ENCODE measurements at places on chromosomes 13 and 19.

DNA sequence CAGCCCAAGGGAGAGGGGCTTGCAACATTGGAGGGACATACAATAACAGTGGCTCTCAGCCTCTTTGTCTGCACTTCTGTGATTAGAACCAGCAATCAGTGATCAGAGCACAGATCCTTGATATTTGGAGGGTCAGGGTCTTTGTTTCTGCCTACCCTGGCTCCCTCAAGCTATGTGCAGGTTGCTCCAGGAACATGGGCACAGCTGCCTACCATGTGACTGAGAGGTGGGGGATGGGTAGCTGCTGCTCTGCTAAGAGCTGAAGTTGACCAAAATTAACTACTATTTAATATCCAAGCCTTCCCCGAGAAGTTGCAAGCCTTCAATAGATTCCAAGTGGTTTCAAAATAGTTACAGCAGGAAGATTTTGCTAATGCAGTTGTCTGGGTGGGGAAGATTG lies 202.6 kb downstream of the ZIC5 start:
- no peaks in the 10 kb centered on the region for H3K27me3 ChIP-seq
- no peak overlapping the region for H3K4me3 ChIP-seq
- no peak overlapping the region for H3K27ac ChIP-seq
- H3K36me3 ChIP-seq: peaks cover 11% of the 10 kb centered on the region
- no peaks in the 10 kb centered on the region for H3K4me1 ChIP-seq

- no peak overlapping the region for H3K27ac ChIP-seq
- H3K27me3 ChIP-seq: peaks cover 24% of the 10 kb centered on the region
- no peaks in the 10 kb centered on the region for H3K36me3 ChIP-seq
- DNase-seq: no peak
- no peak overlapping the region for H3K4me3 ChIP-seq
Measured at GRCh38 chr19:31527443-31527842, 178.2 kb upstream of the TSHZ3 start.

DNA sequence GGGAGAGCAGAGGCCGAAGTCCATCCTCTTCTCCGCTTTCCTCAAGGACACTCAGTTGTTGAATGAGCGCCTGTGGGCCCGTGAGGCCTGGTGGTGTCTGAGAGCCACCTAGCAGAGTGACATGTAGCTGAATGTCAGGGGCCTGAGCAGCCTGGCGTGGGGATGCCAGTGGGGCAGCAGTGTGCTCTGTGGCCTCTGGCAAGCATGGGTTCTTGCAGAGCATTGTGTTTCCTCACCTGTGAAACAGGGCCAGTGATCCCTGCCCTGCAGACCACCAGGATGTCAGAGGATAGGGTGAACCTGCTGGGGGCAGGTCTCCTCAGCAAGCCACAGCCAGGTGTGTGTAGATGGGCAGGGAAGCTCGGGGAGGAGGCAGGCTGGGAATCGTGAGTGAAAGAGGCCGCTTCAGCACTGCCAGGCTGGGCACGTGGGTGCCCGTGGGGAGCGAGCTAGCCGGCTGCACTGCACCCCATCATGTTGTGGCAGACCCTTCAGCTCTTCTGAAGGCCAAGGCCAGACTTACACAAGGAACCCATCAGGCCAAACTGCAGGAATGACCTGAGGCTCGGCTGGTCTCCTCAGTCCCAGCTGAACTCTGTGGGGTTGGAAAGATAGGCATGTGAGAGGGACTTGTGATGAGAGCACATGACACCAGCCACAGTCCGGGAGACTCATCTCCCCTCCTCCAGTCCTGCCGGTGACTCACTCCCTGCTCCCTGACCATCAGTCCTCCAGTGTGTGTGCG lies 5.0 kb downstream of the PPP1R37 start:
- H3K36me3 ChIP-seq: no peaks in the 10 kb centered on the region
- H3K4me3 ChIP-seq: no peak overlapping the region
- H3K27me3 ChIP-seq: no peaks in the 10 kb centered on the region
- DNase-seq: peak; percentile 29
- peak overlapping the region; percentile 65 for H3K27ac ChIP-seq

DNA sequence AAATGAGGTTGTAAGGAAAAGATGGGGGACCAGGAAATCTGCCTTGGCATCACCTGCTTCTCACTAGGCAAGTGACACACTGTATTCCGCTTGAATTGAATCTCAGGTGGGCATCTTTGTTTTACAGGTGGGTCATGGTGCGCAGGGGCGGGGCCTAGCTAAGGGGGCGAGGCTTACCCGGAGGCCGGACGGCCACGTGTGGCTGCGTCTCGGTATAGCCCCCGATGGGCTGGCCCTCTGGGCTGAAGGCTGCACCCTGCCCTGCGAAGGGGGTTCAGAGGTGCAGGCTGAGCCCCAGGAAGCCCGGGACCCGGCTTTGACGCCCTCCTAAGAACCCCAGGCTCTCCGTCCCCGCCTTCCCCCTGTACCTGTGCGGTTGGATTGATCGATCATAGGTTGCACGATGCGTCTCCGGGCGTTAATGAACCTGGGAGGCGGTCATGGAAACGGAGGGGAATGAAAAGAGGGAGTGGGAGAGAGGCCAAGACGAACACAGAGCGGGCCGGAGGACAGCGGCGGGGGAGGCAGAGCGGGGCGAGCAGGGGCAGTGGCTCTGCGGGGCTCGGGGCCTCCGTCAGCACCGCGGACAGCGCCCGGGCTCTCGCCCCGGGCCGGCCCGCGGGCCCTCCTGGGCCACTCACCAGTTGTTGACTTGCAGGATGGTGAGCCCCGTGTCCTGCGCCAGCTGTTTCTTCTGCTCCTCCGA lies 12.5 kb downstream of the MEIS3 start:
- H3K27me3 ChIP-seq: peaks cover 95% of the 10 kb centered on the region
- no peaks in the 10 kb centered on the region for H3K4me1 ChIP-seq
- no peaks in the 10 kb centered on the region for H3K36me3 ChIP-seq

GRCh38 chr19:34961775-34962686 lies 2.0 kb downstream of the ZNF792 start:
- no peaks in the 10 kb centered on the region for H3K27me3 ChIP-seq
- no peak for DNase-seq
- H3K4me1 ChIP-seq: peaks cover 32% of the 10 kb centered on the region
- peak overlapping the region; percentile 97 for H3K4me3 ChIP-seq

GRCh38 chr13:111925146-111925875 lies 141.6 kb upstream of the SOX1 start:
- no peak for DNase-seq
- no peak overlapping the region for H3K27ac ChIP-seq
- peaks cover 95% of the 10 kb centered on the region for H3K27me3 ChIP-seq

- H3K4me1 ChIP-seq: peaks cover 19% of the 10 kb centered on the region
- H3K27me3 ChIP-seq: no peaks in the 10 kb centered on the region
- no peaks in the 10 kb centered on the region for H3K36me3 ChIP-seq
- peak within 1 kb of the TSS; percentile 54 for H3K4me3 ChIP-seq
Measured at GRCh38 chr19:35115177-35115951, at the start of gene FXYD3. Gene FXYD3, plus strand, starts transcription at chr19:35115823. Its CDS starts 3,554 bp downstream, at chr19:35119377.

GRCh38 chr19:33419788-33420130 lies 46.2 kb downstream of the CEBPG start:
- no peak overlapping the region for H3K4me3 ChIP-seq
- DNase-seq: no peak
- H3K4me1 ChIP-seq: peaks cover 5% of the 10 kb centered on the region
- H3K27ac ChIP-seq: no peak overlapping the region
- H3K36me3 ChIP-seq: no peaks in the 10 kb centered on the region

DNA sequence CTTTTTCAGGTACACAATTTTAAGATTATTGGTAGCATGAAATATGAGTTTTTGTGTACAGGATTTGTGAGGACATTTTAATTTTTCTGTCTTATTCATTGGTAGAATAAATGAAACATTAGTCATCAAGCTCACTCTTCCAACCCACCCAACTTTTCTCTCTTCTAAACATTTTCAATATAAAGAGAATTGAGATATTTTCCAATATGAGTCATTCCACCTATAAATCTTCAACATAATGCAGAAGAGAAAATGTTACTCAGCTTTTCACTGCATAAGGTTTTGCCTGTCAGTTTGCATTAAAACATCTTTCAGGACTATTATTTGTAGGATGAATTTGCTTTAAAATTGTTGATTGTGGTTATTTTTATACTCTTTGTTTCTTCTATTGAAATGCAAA lies 330.7 kb downstream of the PCDH20 start:
- H3K27me3 ChIP-seq: no peaks in the 10 kb centered on the region
- no peak overlapping the region for H3K27ac ChIP-seq
- no peak for DNase-seq

- no peak for DNase-seq
- no peaks in the 10 kb centered on the region for H3K36me3 ChIP-seq
- H3K27me3 ChIP-seq: no peaks in the 10 kb centered on the region
- no peak overlapping the region for H3K27ac ChIP-seq
- H3K4me3 ChIP-seq: no peak overlapping the region
- H3K4me1 ChIP-seq: peaks cover 6% of the 10 kb centered on the region
Measured at GRCh38 chr19:48665786-48666185, 7.0 kb downstream of the NTN5 start.

DNA sequence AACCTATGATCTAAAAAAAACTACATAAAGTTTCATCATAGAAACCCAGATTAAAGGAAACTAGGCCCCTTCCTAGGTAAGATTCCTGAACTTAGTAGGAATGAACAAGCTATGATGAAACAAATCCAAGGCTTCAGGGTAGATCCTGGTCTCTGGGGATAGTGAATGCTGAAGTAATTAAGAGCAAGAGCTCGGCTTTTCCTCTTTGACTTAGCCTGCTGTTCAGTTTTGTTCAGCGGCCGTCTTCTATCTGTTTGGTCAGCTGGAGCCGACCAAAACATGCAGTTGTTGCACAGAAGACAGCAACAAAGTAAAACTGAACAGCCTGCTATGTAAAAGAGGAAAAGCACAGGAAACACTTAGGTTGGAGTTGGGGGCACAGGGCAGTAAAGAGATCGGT lies 44.1 kb upstream of the RFXAP start:
- no peaks in the 10 kb centered on the region for H3K36me3 ChIP-seq
- no peak overlapping the region for H3K27ac ChIP-seq
- no peak for DNase-seq
- H3K4me1 ChIP-seq: no peaks in the 10 kb centered on the region

- H3K27me3 ChIP-seq: no peaks in the 10 kb centered on the region
- peak overlapping the region; percentile 57 for H3K4me3 ChIP-seq
- peak overlapping the region; percentile 89 for H3K27ac ChIP-seq
- DNase-seq: peak; percentile 66
Measured at GRCh38 chr13:74062933-74063332, 71.3 kb downstream of the KLF12 start.

DNA sequence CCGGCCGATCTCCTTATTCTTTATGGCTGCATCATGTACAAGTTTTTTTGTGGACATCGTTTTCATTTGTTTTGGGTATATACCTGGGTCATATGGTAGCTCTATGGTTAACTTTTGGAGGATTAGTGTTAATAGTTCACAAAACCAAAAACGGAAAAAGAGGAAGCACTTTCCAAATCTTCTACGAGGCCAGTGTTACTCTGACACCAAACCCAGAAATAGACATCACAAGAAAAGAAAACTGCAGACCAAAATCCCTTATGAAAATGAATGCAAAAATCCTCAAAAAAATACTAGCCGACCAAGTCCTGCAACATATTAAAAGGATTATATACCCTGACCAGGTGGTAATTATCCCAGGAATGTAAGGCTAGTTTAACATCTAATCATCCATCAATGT lies 29.8 kb downstream of the ADGRE2 start:
- no peak for DNase-seq
- no peaks in the 10 kb centered on the region for H3K27me3 ChIP-seq
- no peak overlapping the region for H3K27ac ChIP-seq
- H3K4me3 ChIP-seq: no peak overlapping the region
- H3K36me3 ChIP-seq: no peaks in the 10 kb centered on the region
- no peaks in the 10 kb centered on the region for H3K4me1 ChIP-seq

DNA sequence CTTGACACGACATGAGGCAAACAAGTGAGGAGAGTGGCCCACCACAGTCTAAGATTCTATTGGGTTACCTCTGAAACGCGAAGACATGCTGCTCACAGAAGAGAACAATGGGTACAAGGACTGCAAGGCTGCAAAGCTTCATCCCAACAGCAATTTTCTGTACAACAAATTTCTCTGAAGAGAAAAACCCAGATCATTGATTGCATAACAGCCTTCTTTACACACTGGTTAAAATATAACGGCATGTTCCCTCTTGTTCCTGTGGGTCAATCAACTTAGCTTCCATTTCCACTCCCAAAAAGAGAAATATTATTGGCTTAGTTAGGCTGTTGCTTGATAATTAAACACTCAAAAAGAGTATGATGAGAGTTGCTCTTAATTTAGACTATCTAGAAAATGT lies at the start of gene CPB2:
CPB2 (minus strand) TSS at position 166 of the 400 bp plus-strand sequence; CDS start at position 142, 24 bp downstream.
- no peak within 1 kb of the TSS for H3K4me3 ChIP-seq
- no peak within 1 kb of the TSS for H3K27ac ChIP-seq
- H3K27me3 ChIP-seq: no peaks in the 10 kb centered on the region
- peaks cover 13% of the 10 kb centered on the region for H3K4me1 ChIP-seq

- no peak for DNase-seq
- H3K27ac ChIP-seq: no peak overlapping the region
- H3K36me3 ChIP-seq: no peaks in the 10 kb centered on the region
- H3K27me3 ChIP-seq: no peaks in the 10 kb centered on the region
- no peak overlapping the region for H3K4me3 ChIP-seq
Measured at GRCh38 chr13:30181888-30182651, 125.3 kb downstream of the KATNAL1 start.

DNA sequence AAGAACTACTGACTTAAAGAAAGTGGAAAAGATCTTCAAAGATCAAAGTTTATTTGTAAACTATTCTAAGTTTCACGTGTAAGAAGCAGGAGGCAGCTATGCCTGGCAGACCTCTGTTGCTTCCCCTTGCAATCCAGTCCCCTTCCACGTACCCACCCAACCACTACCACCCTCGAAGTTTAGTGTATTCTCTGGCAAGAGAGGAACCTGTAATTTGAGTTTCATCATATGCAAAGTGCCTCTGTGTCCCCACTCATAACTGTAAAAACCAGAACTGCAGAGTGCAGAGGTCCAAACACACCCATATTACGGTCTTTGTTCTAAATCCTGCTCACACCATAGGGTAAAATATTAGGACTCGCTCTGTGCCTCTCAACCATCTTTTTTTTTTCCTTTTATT lies 75.8 kb upstream of the FRY start:
- H3K4me1 ChIP-seq: peaks cover 10% of the 10 kb centered on the region
- H3K4me3 ChIP-seq: no peak overlapping the region
- peaks cover 11% of the 10 kb centered on the region for H3K36me3 ChIP-seq
- DNase-seq: no peak
- H3K27me3 ChIP-seq: no peaks in the 10 kb centered on the region
- H3K27ac ChIP-seq: no peak overlapping the region

GRCh38 chr19:39568604-39569003 lies 28.6 kb upstream of the EID2 start:
- no peaks in the 10 kb centered on the region for H3K36me3 ChIP-seq
- peaks cover 63% of the 10 kb centered on the region for H3K27me3 ChIP-seq
- no peak overlapping the region for H3K4me3 ChIP-seq
- no peak overlapping the region for H3K27ac ChIP-seq

Data from left ventricle myocardium inferior (tissue), 1 donor.